ENCODE measurements at places on chromosomes 6 and 20.

DNA sequence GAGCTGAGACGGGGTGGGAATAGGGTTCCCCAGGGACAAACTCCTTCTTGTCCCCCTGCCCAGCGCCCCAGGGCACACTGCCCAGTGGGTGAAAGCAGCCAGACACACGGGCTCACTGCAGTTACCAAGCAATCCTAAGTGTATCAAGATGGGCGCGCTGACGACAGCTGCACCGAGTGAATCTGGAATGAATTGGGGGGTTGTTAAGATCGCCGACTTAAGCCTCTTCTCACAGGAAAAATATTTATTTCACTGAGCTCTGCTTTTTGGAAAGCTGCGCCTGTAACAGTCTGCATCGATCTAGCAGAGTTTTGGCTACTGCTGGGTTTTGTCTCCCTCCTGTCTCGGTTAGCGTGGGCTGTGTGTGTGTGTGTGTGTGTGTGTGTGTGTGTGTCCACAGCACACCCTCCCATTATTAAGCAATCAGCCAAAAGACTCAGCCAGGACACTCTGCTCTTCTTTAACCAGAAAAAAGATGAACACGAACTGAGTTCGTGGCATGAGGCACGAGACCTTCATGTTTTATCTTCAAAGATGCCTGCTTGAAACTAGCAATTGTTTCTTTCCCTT, 35.9 kb downstream of the RIPOR3 start:
- no peak for DNase-seq

GRCh38 chr6:5466281-5467136, 205.2 kb downstream of the FARS2 start:
- DNase-seq: peak; percentile 53

DNA sequence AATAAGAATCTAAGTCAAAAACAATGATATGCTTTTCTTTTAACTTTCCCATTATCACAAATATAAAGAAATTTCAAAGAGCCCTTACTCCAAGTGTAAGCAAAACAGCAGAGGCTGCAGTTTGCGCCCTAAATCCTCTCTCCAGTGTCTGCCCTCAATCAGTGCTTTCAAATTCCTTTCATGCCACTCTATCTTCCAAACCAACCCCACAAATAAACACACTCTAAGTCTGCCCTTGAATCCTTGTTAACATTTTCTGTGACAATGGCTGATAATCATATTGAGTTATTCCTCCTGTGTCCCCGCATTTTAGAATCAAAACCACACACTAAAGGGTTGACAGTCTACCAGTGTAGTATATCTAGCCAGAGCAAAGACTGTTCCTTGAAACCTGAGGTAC, 317.9 kb upstream of the MARCKS start:
- no peak for DNase-seq

GRCh38 chr6:402901-403658, 11.5 kb downstream of the IRF4 start:
- no peak for DNase-seq

GRCh38 chr6:50381099-50381415, 331.3 kb upstream of the DEFB112 start:
- no peak for DNase-seq
